Tibial nerve (tissue), 4 donors: ENCODE measurements at places on chromosomes 12 and 14. TPM values are rescaled to one million over a fixed set of nuclear protein-coding genes. Genes with fewer than 3 reads are reported as not detected.

DNA sequence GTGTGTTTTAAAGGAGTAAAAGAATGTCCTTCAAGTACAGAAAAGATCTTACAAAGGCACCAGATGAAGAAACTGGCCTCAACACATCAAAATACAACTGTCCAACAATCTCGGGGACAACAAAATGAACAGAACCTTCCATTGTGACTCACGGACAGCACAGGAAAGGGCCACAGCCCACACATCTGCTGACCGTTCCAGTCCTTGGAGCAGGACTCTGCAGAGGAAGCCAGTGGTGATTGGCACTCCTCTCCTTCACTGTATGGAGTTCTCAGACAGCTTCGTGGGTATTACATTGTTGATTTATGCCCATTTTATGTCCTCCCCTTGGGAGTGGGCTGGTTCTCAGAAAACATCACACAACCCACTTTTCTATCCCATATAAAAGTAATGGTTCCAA, 32.5 kb upstream of the TC2N start:
- no peak overlapping the region for H3K4me3 ChIP-seq
- peaks cover 22% of the 10 kb centered on the region for H3K4me1 ChIP-seq
- DNase-seq = no peak
- H3K27ac ChIP-seq = no peak overlapping the region

- H3K4me1 ChIP-seq = no peaks in the 10 kb centered on the region
- H3K36me3 ChIP-seq = no peaks in the 10 kb centered on the region
- H3K4me3 ChIP-seq = no peak overlapping the region
- no peak for DNase-seq
Observed at GRCh38 chr14:28121512-28122297, 644.9 kb upstream of the FOXG1 start.

- H3K27ac ChIP-seq = no peak overlapping the region
- H3K36me3 ChIP-seq = no peaks in the 10 kb centered on the region
- no peaks in the 10 kb centered on the region for H3K4me1 ChIP-seq
- H3K27me3 ChIP-seq = peaks cover 3% of the 10 kb centered on the region
- H3K4me3 ChIP-seq = no peak overlapping the region
Observed at GRCh38 chr12:68342966-68343365, 10.8 kb upstream of the MDM1 start.

- no peaks in the 10 kb centered on the region for H3K36me3 ChIP-seq
- no peaks in the 10 kb centered on the region for H3K27me3 ChIP-seq
- no peak for DNase-seq
- no peak overlapping the region for H3K4me3 ChIP-seq
Observed at GRCh38 chr12:101942250-101942605, 64.8 kb downstream of the DRAM1 start.

TGFB3 gene
- 8.1 TPM for total RNA-seq

GRCh38 chr12:17108877-17109541, 503.0 kb upstream of the LMO3 start:
- H3K27ac ChIP-seq = no peak overlapping the region
- H3K4me3 ChIP-seq = no peak overlapping the region
- H3K4me1 ChIP-seq = no peaks in the 10 kb centered on the region
- H3K27me3 ChIP-seq = no peaks in the 10 kb centered on the region

DNA sequence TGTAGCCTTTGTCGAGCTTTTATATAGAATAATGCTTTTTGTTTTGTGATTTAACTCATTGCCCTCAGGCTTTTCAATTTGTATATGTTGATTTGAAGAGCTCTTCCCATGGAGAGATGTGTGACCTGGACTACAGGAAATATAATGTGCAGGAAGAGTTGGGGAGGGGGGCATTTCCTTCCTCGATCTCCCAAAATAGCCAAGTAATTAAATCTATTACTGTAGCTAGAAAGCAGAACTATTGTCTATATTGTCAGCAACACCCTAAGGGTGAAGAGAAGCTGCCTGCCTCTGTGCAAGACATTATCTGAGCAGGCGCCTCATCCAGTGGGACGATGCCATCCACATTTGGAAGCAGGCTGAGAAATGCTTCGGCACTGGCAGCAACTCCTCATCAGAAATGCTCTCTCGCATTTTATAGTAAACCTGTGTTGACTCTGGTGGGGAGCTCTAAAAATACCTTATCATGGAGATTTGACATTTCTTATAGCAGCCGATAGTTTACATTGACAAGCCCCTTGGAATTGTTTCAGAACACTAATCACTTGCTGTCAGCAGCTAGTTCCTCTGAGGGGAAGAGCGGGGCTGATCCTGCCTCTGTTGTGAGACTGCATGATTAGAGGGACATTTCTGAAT, 392.5 kb upstream of the RGS6 start:
- H3K36me3 ChIP-seq = no peaks in the 10 kb centered on the region
- H3K4me1 ChIP-seq = peaks cover 30% of the 10 kb centered on the region
- H3K27ac ChIP-seq = no peak overlapping the region
- no peaks in the 10 kb centered on the region for H3K27me3 ChIP-seq
- no peak for DNase-seq

GRCh38 chr14:103304706-103305105, 29.3 kb upstream of the EIF5 start:
- H3K4me1 ChIP-seq = no peaks in the 10 kb centered on the region
- DNase-seq = no peak
- no peak overlapping the region for H3K27ac ChIP-seq
- no peaks in the 10 kb centered on the region for H3K36me3 ChIP-seq
- H3K4me3 ChIP-seq = no peak overlapping the region

DNA sequence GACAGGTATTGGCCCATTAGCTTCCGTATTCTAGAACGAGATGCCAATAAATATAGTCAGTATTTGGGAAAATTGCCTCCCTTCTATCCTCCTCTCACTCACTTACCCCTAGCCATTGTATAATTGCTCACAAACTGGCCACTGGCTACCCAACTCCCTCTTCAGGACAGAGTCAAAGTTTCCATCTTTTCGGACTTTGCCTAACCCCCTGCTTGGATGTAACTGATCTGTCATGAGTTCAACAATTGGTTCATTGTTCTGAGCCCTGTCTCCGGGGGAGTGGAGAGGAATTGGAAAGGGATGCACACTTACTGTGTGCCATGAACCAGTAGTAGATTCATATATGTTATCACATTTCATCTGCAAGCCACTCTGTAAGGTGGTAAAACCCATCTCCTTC, 12.2 kb downstream of the MYRFL start:
- no peak for DNase-seq
- H3K27me3 ChIP-seq = no peaks in the 10 kb centered on the region
- H3K4me3 ChIP-seq = no peak overlapping the region

DNA sequence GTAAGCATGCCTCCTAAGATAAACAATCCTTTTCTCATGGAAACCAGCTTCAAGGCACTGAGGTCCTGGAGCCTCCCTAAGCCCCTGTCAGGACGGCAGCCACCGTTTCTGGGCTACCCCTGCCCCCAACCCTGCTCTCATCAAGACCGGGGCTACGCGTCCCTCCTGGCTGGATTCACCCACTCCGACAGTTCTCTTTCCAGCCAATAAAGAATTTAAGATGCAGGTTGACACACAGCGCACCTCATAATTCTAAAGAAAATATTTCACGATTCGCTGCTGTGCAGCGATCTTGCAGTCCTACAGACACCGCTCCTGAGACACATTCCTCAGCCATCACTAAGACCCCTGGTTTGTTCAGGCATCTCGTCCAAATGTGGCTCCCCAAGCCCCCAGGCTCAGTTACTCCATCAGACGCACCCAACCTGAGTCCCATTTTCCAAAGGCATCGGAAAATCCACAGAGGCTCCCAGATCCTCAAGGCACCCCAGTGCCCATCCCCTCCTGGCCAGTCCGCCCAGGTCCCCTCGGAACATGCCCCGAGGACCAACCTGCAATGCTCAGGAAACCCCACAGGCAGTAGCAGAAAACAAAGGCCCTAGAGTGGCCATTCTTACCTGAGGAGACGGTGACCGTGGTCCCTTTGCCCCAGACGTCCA, 336.3 kb downstream of the TMEM121 start:
- no peaks in the 10 kb centered on the region for H3K4me1 ChIP-seq
- DNase-seq = peak; percentile 3
- H3K36me3 ChIP-seq = no peaks in the 10 kb centered on the region
- H3K4me3 ChIP-seq = no peak overlapping the region
- no peaks in the 10 kb centered on the region for H3K27me3 ChIP-seq

DNA sequence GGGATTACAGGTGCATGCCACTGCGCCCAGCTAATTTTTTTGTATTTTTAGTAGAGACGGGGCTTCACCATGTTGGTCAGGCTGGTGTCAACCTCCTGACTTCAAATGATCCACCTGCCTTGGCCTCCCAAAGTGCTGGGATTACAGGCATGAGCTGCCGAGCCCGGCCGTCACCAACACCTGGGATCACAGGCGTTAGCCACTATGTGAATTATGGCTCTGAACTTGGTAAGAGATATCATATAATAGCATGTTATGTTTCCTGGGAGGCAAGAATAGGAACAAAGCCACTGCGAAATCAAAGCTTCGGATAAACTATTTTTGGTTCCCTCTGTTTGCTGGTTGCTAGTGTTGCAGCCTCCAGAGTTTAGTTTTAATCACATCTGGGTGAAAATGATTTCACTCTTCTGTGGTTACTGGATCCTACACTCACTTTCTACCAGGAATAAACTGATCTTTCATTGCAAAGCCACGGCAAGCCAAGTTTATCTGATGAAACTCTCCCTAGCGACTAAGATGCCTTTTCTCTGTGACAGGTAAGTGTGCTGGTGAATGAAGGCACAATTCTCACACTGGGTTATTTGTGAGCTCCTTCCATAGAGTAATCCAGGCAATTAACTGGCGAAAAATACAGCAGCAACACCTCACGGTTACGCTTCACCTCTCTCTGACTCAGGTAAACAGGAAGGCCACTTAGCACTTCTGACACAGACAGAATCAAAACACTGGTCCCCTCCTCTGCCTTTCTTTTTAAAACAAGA, 16.7 kb downstream of the SNRNP35 start:
- no peaks in the 10 kb centered on the region for H3K27me3 ChIP-seq
- H3K4me1 ChIP-seq = no peaks in the 10 kb centered on the region
- H3K36me3 ChIP-seq = no peaks in the 10 kb centered on the region
- H3K4me3 ChIP-seq = no peak overlapping the region
- no peak for DNase-seq
- no peak overlapping the region for H3K27ac ChIP-seq

DNA sequence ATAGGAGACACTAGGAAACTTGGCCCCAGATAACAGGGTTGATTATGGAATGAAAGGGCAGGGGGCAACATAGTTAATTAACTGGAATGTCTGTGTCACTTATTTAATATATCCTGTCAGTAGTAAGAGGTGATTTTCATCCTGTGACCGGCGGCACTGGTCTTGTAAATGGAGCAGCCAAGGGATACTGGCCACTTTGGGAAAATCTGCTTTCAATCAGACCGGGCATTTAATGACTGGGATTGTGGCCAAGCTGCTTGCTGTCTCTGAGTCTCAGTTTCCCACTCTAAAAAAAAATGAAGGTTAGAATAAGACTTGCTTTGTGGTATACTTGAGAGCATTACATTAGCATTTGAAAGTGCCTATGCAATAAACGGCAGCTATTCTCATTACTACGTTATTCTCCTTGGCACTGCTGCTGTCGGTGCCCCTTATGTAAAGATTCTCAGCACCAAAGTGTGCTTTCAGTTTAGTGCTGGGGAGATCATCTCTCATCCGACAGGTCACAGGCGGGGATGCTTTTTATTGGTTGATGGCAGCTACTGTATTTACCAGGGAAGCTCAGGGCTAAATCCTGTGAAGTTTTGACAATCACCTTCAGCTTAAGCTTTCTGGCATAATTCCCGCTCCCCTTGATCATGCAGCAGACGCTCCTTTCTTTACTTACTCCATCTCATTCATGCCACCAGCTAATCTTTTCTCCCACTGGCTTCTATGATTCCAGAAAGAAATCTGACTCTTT, 162.1 kb downstream of the ESRRB start:
- no peaks in the 10 kb centered on the region for H3K27me3 ChIP-seq
- DNase-seq = no peak
- H3K27ac ChIP-seq = no peak overlapping the region
- peaks cover 4% of the 10 kb centered on the region for H3K4me1 ChIP-seq

DNA sequence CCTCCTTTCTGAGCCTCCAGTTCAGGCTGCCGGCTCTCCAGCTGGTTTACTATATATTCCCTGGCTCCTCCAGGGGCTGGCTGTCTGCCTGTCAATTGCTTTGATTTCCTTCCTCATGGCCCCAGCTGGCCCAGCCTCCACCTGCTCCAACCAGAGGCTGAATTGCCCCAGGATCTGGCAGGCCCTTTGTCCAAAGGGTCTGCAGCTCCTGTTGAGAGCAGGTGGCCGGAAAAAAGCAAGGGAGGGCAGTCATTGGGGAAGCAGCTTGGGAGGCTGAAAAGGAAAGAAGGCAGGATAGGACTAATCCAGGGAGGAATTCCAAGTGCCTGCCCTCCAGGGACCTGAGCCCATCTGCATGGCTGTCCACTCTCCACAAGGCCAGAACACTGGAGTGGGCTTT, 25.3 kb downstream of the PAH start:
- no peak for DNase-seq
- H3K4me1 ChIP-seq = no peaks in the 10 kb centered on the region
- no peaks in the 10 kb centered on the region for H3K36me3 ChIP-seq
- H3K4me3 ChIP-seq = no peak overlapping the region
- no peak overlapping the region for H3K27ac ChIP-seq

- no peak for DNase-seq
- H3K27me3 ChIP-seq = no peaks in the 10 kb centered on the region
Observed at GRCh38 chr14:66240105-66240504, 246.1 kb upstream of the CCDC196 start.

GRCh38 chr12:104286516-104287482, 16.7 kb upstream of the EID3 start:
- peak overlapping the region; percentile 90 for H3K27ac ChIP-seq
- H3K4me3 ChIP-seq = peak overlapping the region; percentile 72
- peak; percentile 91 for DNase-seq
- H3K36me3 ChIP-seq = peaks cover 1% of the 10 kb centered on the region
- H3K27me3 ChIP-seq = no peaks in the 10 kb centered on the region

DNA sequence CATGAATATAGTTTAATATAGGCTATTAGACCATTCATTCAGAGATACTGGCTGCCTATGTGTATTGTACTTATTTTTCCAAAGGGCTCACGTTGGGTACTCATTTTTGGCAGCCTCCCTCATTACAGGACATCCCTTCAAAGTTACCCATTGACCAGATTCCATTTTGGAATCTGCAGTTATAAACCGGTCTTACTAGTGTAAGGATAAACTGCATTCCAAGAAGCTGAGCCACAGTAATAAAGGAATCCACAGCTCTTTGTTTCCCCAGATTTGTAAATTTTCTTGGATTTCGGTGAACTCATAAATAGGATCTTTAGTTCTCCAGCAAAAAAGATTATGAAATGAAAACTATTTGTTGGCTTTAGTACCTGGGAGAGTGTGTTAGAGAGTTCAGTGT, 18.9 kb upstream of the CFL2 start:
- H3K27ac ChIP-seq = no peak overlapping the region
- H3K4me3 ChIP-seq = no peak overlapping the region
- H3K27me3 ChIP-seq = no peaks in the 10 kb centered on the region
- no peak for DNase-seq

DNA sequence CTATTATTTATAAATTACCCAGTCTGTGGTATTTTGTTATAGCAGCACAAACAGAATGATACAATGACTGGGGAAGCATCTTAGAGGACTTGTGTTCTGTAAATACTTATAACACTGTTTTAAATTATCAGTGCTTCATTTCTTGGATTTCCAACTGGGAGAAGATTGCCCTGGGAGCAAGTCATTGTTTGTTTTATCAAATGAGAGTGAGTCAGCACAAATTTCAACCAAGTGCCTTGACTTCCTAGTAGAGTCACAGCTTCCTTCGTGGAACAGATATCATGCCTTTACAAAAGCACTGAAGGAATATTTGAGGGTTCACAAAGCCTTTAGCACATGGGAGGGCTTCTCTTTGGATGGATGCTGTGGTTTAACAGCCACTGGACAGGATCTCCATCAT, 234.1 kb downstream of the KTN1 start:
- H3K27ac ChIP-seq = no peak overlapping the region
- H3K27me3 ChIP-seq = no peaks in the 10 kb centered on the region
- DNase-seq = no peak
- no peaks in the 10 kb centered on the region for H3K36me3 ChIP-seq
- no peak overlapping the region for H3K4me3 ChIP-seq

PSME2 gene
- total RNA-seq = 64.0 TPM
